ENCODE measurements at places on chromosomes 12 and 14.

DNA sequence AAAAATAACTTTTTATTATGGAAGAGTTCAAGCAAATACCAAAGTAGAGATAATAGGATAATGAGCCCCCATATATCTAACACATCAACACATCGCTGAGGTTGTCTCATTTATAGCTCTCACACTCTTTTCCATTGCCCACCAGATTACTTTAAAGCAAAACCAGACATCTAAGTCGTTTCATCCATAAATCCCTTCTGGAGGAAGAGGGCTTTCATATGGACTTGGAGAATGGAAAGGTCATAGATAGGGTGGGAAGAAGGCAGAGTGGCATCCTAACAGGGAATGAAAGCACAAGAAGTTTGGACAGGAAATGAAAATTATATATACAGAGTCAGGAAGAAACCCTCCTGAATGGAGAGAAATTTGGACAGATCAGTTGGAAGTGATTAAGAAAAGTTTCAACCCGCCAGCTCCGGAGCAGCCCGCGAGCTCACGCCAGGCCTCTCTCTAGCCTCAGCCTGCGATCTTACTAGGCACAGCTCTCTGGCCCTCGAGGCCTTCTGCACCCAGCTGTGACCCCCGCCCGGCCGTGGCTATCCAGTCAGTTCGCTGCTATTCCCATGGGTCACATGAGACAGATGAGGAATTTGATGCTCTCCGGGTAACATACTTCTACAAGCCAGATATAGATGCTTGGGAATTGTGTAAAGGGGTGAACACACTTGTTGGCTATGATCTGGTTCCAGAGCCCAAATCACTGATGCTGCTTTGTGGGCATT is 48.4 kb upstream of the NID2 start:
- DNase-seq = peak; percentile 11

DNA sequence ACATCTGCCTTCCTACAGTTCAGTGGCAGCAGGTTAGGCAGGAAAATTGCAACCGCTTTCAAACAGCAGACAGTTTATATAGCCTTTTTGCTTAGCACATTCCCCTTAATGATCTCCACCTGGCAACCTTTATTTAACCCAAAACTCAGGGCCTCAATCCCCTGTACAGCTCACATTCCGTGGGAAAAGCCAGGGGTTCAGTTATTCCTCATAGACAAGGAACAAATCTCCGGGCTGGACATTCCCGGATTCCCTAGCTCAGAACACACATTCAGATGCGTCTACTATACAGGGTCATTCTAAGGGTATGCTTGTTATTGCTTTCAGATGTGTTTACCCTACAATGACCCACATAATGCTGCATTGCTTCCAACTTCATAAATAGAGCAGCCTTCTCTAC is 73.8 kb upstream of the DCN start:
- DNase-seq = no peak

GRCh38 chr14:99774556-99775307 is 18.5 kb upstream of the EML1 start:
- no peak for DNase-seq

DNA sequence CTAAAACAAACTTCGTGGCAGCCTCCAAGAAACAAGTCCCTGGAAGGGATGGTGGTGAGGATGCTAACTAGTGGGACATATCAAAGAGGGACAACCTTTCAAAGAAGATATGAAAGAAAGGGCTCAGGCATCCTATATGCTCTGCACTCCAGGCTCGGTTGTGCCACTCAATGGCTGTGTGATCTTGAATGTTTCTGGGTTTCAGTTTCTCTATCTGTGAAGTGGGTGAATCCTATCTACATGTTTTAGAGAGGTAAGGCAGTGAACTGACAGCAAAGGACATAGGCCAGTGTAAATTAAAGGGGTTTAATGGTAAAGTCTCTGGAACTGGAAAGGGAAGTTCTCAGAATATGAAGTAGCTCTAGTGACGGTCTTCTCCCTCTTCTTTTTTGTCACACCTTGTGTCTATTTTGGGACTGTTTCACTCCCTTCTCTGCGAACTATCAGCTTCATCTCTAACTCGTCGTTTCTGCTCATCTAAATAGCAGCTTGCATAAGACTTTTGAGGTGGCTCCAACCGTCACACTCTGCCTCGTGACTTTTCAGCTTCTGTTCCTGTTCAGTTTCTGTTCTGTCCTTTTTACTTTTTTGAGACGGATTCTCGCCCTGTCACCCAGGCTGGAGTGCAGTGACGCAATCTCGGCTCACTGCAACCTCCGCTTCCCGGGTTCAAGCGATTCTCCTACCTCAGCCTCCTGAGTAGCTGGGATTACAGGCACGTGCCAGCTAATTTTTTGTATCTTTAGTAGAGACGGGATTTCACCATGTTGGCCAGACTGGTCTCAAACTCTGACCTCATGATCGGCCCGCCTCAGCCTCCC is 273.6 kb downstream of the SUDS3 start:
- DNase-seq = no peak

DNA sequence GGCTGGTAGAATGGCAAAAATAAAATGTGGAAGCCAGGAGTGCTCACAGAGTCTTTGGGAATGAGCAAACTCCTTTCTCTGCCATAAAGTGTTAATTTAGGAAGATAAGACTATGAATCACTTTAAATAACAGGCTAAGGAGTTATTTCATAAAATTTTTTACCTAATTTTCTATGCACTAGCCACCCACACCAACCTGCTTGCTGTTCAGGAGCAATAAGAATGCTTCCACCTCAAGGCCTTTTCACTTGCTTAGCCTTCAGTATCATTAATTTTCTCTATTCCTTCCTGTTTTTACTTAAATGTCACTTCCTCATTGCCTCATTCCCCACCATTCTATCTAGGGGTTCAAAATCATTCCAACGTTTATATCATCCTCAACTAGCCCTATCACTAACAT is 326.8 kb downstream of the CCER1 start:
- no peak for DNase-seq

DNA sequence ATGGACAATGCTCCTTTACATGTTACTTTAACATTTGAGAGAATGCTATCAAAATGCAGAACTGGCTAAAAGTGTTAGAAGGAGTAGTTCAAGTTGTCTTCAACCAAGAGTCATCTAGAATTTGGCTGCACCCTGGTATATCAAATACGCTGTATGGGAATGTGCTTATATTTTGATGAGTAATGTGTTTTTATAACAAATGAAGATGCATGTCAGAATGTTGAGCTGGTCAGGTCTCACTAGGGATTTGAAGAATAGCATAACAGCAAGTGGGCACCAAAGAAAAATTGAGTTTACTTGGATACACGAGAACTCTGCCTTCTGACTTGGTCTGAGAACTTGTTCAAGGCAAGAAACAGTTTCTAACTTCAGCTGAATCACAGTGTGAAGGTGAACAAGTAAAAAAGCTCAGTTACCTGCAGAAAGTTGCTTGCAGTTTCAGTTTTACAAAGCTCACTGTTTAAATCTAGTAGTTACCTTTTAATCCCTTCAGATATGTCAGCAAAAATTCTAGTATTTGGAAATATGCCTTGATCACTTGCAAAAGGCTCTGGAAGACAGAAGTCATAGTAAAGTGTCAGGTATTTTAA is 82.3 kb downstream of the PDE3A start:
- no peak for DNase-seq

DNA sequence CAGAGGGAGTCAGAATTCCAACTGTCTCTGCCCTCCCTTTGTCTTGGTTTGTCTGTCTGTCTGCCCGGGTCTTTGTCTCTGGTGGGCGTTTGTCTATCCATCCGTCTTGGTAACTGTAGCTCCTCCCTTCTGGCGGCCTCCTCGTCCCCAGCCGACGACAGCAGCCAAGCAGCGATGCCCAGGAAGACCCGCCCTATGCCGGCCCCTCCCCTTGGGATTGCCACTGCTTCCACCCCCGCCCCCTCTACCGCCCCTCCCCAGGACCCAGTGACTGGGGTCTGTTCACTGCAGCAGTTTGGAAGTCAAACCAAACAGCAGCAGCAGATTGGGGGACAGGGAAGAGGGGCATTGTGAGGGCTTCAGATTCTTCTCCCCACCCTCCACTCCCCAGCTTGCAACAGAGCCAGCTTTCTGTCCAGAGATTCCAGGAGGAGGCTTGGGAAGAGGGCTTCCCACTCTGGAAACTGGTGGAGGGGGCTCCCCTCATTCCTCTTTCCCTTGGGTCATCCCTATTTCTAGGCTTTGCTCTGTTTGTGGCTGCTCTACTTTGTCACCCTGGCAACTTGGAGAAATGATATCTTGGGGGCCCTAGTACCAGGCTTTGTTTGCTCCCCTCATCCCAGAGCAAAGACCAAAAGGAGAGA is 2.4 kb upstream of the RARG start:
- no peak for DNase-seq

DNA sequence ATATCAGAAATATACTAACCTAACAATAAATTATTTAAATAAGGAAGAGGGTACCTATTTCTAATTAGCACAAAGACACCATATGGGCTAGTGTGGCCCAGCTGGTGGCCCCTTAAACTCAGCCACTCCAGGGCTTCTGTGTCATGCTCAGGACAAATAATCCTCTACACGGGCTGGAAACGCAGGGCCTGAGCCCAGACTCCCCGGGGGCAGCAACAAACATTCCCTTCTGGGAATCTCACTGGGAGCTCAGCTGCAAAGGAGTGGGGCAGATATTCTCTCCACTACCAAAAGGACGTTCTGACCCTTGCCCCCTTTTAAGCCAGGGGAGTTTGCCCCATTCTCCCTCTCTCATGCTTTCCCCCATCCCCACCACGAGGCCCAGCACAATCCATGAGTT is 43.7 kb upstream of the ELK3 start:
- DNase-seq = no peak
